GM12878 (cell line): ENCODE measurements at places on chromosomes 16 and 17. TPM values are rescaled to one million over a fixed set of nuclear protein-coding genes. Genes with fewer than 3 reads are reported as not detected.

MEOX1 gene
- total RNA-seq = 0.46 and 0.53 TPM in 2 replicates

DNA sequence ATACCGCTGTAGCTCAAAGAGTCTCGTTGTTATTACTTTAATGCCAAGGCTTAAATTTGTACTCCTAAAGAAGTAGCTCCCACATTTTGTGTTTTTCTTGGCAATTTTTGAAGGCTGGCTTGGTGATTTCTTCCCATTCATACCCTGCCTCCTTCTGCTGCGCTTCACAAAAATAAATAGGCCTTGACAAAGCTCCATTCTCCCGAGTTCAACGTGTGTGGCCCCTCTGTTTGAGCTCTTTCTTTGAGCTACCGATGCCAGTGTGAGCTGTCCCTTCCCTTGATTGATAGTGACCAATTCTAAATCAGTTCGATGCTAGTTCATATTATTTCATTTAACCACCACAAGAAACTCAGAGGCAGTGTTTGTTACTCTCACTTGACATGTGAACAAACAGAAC, 96.8 kb downstream of the MAP2K6 start:
- no peak for DNase-seq

DNA sequence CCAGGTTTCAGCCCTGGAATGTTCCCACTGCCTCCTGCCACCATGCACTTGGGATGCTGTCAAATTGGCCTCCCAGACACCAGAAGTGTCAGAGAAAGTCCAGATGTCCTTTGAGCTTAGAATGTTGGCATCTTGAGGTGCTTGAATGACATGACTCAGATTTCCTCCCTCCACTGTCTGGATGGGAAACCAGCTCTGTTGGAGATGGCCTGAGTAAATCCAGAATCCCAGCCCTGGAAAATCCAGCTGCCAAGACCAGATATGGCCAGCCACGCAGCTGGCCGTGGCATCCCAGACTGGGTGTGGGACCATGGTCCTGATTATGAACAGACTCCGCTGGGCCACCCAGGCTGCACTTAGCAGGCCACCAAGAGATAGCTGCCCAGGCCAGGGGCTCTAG, 57.0 kb upstream of the CLEC3A start:
- no peak for DNase-seq

RUNDC3A gene
- not detected in 2 replicates for total RNA-seq

DNA sequence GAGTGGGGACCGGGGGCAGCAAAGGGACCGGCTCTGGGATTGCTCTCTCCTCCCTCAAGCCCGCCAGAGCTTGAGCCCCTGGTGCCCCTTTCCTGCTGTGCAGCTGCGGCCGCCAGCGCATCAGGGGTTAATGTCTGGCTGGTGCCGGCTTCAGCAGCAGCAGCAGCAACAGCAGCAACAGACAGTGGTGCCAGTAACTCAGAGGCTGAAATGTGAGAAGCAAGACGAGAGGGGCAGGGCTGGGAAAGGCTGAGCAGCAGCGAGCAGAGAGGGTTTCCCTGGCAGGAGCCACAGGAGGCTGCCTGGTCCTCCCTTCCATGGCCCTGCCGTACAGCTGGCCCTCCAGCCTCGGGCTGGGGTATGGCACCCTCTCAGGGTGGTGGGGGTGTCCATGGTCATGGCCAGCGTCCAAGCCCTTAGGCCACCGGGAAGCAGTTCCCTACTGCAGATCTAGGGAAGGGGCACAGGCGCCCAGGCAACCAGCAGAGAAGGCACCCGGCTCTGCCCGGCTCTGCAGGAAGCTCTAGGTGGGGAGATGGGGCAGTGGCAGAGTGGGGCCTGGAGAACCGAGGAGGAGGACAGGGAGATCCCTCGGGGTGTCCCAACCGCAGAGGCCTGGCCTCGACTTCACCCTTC, 21.1 kb upstream of the TFAP4 start:
- no peak for DNase-seq

DNA sequence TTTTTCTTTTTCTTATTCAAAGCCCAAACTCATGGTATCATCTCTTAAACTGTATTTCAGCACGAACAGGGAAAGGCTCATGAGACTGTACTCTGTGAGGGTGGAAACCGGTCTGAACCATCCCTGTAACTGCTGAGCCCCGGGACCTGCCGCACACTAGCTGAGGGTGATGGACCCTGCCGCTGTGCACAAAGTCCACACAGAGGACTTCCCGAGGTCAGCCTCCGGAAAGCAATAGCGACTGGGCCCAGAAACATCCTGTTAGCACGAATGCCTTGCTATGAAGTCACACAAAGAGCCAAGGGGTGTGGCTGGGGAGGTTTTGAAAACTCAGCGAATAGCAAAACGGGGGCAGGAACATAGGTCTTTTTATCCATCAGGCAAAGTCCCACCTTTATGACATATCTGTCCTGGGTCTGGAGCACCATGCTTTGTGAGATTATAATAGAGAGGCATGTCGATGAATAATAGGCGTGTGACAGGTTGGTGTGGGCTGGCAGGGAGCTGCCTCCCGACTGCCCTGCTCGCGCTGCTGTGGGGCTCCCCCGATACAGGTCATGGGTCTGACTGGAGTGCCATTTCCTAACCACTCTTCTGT, 33.4 kb downstream of the CDK5R1 start:
- DNase-seq = peak; percentile 52

GRCh38 chr17:19386974-19387920, at the start of gene MFAP4:
Gene MFAP4 (minus strand): TSS chr17:19387190. CDS start chr17:19387155, 35 bp downstream.
- DNase-seq = no peak
